ENCODE measurements at places on chromosomes 4 and X.

- no peak for DNase-seq
These were observed 9.7 kb downstream of the PPEF2 start for GRCh38 chr4:75892508-75892907.

- DNase-seq = no peak
These were observed 13.9 kb upstream of the HEPH start for GRCh38 chrX:66150163-66150562.

GRCh38 chr4:37393321-37393720 lies 148.8 kb downstream of the NWD2 start:
- DNase-seq = no peak

DNA sequence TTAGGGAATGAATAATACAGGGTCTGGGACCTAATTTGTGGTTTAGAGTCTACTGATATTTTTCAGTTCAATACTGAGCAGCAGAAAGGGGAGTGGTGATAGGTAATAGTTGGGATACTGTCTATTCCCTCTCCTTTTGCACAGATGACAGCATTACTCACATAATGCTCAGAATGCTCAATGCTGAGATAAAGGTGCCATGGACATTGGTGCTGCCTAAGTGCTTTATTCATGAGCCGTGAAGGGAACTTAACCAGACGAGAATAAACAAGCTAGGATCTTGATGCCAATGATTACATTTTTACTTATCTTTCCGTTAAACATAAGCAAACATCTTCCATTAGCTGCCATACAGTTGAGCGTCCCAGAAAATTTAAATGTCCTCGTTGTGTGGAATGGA lies 75.6 kb downstream of the STK32B start:
- DNase-seq = no peak

Measured in caudate nucleus (tissue), 63 donors.